Hippocampal formation (tissue), 2 donors: ENCODE measurements at places on chromosomes 11 and 22.

- no peak for DNase-seq
Observed at GRCh38 chr11:11662578-11662977, 40.8 kb upstream of the GALNT18 start.

DNA sequence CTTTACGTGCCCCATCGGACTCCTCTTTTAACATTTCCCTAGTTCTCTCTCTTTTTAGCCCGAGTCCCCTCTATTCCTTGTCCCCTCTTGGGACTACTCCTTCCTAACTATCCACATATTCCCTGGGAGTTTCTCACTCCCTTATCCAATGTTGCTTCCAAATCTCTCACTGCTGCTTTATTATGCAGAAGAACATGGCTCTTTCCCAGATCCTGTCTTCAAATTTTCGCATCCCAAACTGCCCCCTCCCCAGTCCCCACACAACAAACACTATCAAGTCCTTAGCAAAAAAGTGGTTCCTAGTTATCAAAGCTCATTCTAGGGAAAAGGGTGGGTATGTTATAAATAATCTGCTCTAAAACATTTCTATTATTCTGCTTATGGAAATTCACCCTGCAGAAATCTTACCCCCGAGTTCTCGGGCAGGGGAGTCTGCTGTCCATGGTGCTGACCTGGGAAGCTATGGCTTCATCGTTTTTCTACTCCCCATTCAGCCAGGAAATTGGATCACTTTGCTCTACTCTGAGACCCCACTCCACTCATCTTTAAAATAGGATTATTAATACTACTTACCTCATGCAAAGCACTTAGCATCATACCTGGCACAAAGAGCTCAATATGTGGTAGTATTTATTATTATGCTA is 393.5 kb downstream of the BUD13 start:
- no peak for DNase-seq

DNA sequence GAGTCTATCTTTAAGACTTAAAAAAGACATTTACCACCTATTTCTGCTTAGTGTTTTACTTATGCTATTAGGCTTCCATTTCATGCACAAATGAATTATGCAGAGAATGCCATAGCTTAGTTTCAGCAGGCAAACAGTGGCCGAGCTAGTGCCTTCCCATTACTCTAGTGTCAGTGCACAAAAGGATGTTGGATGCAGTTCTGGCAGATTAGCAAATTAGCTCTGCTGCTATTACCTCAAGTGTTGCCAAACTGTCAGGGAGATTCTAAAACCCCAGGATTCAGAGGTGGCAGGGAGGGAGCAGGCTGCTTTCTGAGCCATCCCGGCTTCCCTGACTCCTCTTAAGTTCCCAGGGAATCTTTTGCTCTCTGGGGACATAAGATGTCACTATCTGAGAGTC is 209.4 kb upstream of the NCAM1 start:
- DNase-seq, result no peak

DNA sequence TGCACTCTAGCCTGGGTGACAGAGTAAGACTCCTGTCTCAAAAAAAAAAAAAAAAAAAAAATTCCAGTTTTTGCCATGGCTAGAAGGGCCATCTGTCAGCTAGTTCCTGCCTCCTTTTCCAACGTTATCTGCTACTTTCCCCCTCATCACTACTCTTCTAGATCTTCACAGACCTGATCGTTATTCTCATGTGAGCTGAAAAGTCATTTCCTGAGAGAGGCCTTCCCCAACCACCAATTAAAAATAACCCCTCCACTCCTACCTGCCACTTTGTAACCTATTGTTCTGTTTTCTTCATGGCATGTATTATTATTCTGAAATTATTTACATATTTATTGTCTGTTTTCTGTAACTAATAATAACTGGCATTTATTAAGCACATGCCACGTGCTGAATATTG is 24.2 kb downstream of the SGSM3 start:
- DNase-seq, result no peak

- DNase-seq, result no peak
Observed at GRCh38 chr11:44224867-44225501, 85.0 kb downstream of the ALX4 start.

DNA sequence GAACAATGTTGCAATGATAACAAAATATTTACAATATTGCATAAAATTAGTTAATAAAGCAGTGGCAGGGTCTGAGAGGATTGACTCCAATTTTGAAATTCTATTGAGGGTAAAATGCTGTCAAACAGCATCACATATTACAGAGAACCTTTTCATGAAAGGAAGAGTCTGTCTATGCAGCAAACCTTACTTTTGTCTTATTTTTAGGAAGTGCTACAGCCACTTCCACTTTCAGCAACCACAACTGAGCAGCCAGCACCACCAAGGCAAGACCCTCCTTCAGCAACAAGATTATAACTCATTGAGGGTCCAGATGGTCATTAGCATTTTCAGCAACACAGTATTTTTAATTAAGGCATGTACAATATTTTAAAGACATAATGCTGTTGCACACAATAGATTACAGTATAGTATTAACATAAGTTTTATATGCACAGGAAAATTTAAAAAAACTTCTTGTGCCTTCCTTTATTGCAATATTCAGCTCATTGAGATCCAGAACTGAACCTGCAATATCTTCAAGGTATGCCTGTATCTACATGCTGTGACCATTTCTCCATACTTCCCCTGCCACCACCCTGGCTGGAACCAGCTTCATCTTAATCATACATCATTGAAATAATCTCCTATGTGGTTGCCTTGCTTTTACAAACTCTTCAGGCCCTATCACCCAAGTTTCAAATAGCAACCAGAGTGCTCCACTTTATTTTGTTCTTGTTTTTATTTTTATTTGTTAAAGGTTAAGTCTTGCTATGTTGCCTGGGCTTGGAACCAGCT is 711.2 kb downstream of the KCNA4 start:
- no peak for DNase-seq

DNA sequence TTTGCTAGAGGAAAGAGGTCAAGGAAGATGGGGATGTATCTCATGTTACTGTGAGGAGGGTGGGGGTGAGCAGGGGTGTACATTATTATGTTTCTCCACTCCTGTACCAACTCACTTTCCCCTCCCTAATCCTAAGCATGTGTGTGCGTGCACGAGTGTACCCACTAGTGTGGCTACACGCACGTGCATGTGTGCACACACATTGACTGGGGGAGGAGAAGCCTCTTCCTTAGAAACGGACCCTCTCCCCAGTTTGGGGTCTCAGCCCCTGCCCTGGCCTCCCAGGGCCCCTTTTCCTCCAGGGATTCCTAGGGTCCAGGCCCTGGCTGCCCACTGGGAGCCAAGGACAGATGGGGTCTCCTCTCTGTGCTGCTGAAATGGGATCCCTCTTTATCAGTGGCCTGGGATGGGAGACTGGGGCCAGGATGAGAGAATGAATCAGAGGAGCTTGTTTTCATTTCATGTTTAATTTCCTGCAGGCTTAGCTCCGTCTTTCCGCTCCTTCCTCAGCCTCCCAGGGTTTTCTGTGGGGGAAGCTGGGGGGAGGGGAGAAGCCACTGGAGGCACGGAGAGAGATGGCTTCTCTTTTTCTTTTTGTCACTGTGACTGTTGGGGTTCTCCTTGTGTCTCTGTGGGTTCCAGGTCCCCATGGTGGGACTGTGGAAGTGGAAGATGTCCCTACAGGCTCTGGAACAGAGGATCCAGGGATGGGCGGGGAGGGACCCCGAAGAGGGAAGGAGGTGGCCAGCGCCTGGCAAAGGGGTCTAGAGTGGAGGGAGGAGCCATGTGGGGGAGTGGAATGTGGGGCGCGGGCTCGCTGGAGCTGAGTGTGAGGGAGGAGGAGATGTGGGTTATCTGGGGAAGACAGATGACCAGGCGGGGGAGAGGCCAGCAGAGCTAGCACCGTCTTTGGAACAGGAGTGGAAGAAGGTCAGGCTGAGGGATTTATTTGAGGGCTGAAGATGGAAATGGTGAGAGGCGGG is 40.3 kb downstream of the ALX4 start:
- no peak for DNase-seq

GRCh38 chr11:10604340-10604748 is 35.9 kb upstream of the LYVE1 start:
- DNase-seq, result no peak

DNA sequence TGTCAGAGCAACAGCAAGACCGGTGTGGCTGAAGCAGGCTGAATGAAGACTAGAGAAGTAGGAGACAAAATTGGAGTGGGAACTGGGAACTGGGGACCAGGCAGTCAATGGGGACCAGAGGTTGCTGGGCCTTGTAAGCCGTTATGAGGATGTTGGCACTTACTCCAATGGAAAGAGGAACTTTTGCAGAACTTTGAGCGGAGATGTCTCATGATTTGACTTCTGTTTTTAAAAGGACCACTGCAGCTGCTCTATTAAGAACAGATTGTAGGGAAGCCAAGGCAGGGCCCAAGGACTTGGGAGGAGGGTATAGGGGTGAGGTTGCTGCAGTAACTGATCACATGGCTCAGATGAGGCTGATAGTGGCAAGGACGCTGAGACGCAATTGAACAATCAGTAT is 34.2 kb downstream of the IL18 start:
- DNase-seq, result peak; percentile 33

GRCh38 chr11:130523166-130523565 is 74.7 kb downstream of the ADAMTS15 start:
- no peak for DNase-seq

DNA sequence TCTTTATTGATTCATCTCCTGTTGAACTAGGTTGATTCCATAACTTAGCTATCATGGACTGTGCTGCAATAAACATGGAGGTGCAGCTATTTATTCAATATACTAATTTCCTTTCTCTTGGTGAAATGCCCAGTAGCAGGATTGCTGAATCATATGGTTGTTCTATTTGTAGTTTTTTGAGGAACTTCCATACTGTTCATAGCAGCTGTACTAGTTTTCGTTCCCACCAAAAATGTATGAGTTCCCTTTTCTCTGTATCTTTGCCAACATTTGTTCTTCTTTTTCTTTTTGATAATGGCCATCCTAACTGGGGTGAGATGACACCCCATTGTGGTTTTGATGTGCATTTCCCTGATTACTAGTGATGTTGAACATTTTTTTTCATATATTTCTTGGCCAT is 87.2 kb upstream of the NAV2 start:
- DNase-seq, result no peak

- no peak for DNase-seq
Observed at GRCh38 chr11:127616158-127616557, 615.6 kb upstream of the KIRREL3 start.

GRCh38 chr11:3949125-3949524 is 93.7 kb downstream of the STIM1 start:
- DNase-seq, result no peak

DNA sequence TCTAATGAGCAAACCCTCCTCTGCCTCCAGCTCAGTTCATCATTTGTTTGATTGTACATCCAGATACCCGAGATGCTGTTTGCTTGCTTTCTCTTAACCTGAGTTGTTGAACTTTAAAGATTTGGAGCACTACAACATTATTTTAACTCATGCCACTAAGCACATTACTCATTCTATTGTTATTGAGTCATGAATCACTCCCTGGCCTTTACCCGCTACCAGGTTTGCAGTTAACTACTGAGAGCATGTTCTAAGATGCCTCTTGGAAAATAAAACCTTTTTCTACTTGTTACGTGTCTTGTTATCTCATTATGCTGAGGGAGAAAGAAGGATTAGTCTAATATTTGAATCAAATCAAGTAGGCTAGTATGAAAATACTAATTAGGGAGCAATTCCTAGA is 720.6 kb upstream of the ANO5 start:
- DNase-seq, result no peak

DNA sequence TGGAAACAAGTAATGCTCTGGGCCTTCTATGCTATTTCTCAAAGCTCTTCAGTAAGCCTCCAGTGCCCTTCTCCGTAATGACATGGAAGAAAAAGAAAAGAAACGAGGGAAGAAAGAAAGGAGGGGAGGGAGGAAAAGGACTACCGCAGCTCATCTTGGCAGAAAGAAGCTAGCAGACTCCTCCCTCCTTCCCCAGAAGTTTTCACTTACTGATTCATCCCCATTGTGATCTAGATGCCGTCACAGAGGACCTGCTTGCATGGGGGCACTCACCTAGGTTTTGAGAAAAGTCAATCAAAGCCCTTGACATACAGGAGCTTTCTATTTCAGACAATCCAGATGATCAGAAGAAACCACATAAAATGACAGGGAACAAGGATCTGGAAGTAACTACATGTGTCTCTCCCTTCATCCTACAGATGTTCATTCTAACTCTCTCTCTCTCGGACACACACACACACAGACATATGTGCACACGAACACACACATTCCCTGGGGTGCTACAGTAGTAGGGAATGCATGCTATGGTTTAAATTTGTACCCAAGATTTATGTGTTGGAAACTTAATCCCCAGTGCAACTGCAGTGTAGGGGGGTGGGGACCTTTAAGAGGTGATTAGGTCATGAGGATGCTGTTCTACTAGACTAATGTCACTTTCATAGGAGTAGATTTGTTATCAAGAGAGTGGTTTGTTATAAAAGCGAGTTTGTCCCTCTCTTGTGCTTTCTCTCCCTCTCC is 37.6 kb upstream of the RCN1 start:
- no peak for DNase-seq

- DNase-seq, result no peak
Observed at GRCh38 chr11:65378208-65378927, 4.1 kb downstream of the SLC25A45 start.

DNA sequence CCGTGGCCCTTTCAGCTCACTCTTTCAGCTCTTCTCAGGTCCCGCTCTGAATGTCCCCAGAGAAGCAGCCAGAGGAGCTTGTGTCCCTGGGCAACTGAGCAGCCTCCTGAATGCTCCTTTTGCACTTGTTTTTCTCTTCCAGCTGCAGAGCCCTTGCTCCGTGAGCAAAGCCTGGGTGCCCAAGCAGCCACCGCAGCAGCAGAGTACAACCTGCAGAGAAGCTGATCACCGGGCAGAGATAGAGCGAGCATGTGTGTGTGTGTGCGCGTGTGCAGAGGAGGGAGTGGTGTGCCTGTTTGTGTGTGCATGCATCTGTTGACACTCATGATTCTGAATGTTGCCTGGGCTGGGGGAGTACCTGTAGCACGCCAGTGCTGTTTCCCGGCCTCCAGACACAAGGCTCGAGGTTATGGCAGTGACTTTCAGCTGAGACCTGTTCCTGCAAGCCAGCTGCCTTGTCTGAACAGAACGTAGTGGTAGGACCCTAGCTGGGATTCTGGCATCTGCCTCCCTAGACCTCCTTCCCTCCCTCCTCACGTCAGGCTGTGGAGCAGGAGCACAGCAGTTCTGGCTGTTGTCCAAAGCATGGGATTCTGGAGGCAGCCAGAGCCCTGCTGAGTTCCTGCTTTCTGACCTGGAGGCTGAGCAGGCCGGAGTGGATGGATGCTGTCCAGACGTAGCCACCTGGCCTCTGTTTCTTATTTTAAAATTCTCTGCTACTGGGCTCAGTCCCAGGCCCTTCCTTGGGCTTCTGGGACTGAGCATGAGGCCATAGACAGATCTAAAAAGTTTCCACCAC is 4.5 kb upstream of the MAPK8IP1 start:
- DNase-seq, result no peak

DNA sequence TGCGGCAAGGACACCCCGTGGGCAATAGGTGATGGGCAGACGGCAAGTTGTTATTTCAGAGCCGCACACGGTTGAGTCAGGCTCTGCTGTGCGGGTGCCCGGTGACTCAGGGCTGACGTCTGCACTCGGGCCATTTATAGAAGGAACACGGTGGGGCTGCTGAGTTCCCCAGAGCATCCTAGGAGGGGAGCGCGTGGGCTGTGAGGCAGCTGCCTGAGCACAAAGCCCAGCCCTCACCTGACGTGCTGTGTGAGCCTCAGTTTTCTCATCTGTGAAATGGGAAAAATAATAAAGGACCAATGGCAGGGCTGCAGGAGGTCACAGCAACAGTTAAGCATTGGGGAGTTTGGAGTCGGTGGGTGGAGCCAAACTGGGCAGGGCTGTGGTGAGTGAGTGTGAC is 11.3 kb upstream of the RHOD start:
- no peak for DNase-seq

- no peak for DNase-seq
Observed at GRCh38 chr11:114049050-114049449, 10.5 kb upstream of the ZBTB16 start.

- DNase-seq, result no peak
Observed at GRCh38 chr11:34481307-34481706, 32.3 kb downstream of the ELF5 start.
